ENCODE measurements at places on chromosomes 16 and 17.

GRCh38 chr16:89073346-89074071 lies 20.1 kb upstream of the ACSF3 start:
- no peak for DNase-seq

GRCh38 chr16:86085161-86085611 lies 186.2 kb downstream of the IRF8 start:
- no peak for DNase-seq

DNA sequence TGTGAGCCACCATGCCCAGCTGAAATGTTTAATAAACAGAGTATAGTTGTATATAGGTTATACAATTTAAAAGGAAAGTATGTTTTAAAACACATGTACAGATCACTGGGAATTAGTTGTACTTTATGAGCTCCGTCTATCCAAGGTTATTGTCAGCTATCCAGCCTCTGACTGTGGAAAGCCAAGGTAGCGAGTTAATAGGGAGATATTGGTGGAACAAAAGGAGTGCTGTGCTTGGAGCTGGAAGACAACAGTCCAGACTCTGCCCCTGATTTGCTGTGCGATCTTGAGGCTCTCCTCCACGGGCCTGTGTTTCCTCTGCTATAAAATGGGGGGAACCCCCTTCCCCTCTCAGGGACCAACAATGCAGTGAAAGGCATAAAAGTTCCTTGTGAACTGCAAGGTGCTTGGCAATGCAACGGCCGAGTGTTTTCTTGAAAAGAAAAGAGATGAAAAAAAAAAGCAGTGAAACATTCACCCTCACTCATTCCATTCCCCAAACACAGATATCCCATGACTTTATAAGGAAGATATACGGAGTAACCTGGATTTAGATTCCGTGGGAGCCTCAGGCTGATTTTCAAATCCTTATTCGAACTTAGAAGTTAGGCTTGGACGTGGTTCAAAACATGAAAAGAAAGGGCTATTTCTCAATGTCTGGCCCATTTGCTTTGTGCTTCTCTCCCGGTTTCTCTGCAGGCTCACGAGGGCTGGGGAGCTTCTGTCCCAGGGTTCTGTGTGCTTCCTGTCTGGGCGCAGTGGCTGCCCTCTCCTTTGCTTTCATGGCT lies 34.1 kb downstream of the CUEDC1 start:
- no peak for DNase-seq

- DNase-seq, result no peak
Measured at GRCh38 chr16:9661336-9662017, 520.8 kb downstream of the GRIN2A start.

DNA sequence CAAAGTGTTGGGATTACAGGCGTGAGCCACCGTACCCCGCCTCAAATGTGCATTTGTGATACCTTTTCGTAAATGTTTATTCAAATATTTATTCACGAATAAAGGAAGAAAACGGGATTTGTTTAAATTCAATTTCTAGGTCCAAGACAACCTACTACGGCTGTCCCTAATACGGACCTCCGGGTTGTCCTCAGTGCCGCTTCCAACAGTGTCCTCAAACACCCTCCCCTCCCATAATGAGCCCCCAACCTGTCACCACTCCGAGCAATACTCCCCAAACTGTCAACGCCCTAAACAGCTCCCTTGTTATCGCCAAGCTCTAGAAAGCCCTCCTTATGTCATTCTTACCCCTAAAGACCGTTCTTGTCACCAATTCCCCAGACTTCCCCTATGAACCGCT lies 539 bp upstream of the GABARAPL2 start:
- no peak for DNase-seq

- peak; percentile 11 for DNase-seq
Measured at GRCh38 chr16:10180771-10181163, 1.5 kb downstream of the GRIN2A start.

DNA sequence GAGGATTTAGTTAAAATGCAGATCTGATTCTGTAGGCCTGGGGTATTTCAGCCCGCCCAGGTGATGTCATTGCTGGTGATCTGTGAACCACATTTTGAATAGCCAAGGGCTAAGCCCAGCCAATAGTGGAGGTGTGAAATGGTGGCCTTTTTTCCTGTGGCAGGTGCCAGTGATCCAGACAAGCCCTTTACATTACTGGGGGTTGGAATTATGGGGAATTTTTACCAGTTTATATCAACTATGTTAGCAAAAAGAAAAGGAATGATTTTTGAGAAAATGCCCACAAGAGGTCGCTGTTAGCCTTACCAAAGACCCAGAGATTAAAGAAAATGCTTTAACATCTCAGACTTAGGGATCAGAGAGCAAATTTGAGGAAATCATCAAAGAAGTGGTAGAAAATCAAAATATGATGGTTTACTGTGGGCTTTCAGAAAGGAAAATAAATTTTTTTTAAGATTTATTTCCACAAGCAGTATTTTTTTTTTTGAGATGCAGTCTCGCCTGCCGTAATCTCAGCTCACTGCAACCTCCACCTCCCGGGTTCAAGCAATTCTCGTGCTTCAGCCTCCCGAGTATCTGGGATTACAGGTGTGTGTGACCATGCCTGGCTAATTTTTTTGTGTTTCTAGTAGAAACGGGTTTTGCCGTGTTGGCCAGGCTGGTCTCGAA lies 3.9 kb downstream of the VPS35L start:
- peak; percentile 2 for DNase-seq

GRCh38 chr16:24834459-24835335 lies 11.1 kb upstream of the SLC5A11 start:
- no peak for DNase-seq

DNA sequence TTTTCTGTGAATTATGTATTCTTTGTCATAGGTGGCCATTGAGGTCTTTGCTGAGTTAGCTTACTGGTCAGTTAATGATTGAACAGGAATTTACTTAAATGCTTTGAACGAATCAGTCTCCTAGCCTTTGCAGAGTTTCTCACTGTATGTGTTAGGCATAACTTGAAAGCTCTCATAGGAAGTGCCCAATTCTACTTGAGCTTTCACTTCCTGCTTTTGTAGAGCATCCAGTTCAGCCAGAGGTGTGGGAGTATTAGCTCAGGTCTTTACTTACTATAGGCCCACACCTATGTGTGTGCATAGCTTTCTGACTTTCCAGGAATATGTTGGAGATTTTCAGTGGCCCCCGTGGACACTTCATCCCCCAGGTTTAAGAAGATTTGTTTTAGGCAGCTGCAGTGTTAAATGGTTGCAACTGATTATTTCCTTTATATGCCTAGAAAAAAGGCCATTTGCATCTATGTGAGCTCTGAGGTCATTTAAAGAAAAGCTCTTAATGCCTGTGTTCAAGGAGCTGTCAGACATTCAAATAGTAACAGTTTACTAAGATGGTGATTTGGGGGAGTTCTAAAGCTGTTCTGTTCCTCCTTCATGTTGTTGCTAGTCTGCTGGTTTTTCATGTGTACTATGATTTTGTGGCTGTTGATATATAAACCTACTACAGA lies 62.3 kb downstream of the PHKB start:
- DNase-seq, result no peak

DNA sequence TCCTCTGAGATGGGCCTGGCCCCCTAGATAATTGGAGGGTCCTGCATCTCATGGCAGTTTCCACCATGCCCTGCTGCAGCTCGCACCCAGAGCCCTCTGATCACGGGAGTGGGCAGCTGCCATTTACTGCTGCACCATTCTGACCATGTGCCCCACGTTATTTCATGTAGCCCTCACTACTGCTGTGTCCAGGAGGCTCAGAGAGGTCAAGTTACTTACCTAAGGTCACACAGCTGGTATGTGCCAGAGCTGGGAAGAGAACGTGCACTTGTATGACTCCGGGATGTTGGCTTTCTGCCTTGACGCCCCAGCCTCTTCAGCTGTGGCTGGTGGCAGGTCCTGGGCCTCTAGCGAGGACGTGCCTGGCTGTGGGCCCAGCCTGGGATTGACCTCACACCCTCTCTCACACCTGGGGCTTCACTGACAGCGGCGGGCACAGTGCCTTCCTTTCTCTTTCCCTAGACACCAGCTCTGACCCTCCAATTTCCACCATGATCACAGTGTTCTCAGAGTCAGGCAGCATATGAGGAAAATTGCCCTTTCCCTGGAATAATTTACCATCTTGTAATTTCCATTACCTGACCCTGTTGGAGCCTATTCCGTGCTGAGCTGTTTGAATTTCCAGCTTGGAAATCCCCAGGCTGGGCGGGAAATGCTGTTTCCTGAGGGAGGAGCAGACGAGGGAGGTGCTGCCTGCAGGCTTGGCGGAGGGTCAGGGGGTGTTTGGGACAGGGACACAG lies 18.5 kb upstream of the DOC2B start:
- no peak for DNase-seq

- no peak for DNase-seq
Measured at GRCh38 chr17:78940708-78941107, 15.5 kb upstream of the TIMP2 start.

- no peak for DNase-seq
Measured at GRCh38 chr17:882827-883585, 96.6 kb downstream of the NXN start.

GRCh38 chr16:49023050-49023449 lies 258.6 kb downstream of the CBLN1 start:
- no peak for DNase-seq

DNA sequence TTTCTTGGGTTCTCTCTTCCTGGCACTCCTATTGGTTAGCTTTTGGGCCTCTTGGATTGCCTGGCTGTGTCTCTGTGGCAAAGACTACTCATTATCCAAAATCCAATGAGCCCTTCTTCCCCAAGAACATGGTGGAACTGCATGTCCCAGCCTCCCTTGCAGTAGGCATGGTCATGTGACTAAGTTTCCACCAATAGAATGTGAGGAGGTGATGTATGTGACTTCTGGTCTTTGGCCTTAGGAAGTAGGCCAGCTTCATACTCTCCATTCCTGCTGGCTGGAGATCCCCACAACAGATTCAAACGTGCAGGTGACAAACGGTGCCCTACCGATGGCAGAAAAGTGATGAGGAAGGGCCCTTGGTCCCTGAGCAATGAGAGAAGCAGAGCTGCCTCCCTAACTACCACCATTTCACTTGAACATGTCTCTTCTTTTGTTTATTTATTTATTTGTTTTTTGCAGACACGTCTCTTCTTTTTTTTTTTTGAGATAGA lies 17.3 kb upstream of the SPN start:
- DNase-seq, result no peak

DNA sequence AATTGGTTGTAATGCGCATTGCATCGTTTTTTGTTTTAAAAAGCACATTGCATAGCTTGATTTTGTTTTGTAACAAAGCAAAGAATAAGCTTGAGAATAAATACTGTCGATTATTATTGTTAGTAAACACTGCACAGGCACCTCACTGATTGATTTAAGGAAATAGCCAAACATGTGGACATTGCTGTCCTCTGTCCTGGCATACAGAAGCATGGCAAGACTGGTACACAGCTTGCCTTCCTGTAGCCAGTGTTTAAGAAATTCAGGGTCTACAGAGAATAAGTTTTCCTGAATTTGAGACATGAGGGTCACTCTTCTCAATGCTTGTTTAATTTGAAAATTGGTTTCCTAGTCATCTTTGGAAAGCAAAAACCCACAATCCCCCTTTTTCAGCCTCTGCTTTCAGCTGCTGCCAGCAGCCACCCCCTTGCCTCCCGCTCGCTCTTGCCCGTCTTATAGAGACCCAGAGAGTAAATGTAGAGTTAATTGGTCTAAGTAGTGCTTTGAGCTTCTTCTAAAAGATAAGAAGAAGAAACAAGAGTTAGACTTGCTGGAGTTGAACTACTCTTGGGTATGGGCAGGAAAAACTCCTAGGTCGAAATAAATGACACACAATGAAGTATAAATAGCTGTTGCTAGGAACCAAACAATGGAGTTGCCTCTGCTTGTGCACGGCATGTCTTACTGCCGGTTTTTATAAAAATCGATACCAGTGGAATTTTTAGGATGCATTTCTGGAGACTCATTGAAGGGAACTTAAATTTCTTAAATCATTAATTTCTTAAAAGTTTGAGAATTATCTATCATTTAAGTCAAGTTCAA lies 116.6 kb downstream of the MRTFB start:
- DNase-seq, result no peak

GRCh38 chr17:28746611-28747050 lies 2.8 kb downstream of the TRAF4 start:
- DNase-seq, result no peak

DNA sequence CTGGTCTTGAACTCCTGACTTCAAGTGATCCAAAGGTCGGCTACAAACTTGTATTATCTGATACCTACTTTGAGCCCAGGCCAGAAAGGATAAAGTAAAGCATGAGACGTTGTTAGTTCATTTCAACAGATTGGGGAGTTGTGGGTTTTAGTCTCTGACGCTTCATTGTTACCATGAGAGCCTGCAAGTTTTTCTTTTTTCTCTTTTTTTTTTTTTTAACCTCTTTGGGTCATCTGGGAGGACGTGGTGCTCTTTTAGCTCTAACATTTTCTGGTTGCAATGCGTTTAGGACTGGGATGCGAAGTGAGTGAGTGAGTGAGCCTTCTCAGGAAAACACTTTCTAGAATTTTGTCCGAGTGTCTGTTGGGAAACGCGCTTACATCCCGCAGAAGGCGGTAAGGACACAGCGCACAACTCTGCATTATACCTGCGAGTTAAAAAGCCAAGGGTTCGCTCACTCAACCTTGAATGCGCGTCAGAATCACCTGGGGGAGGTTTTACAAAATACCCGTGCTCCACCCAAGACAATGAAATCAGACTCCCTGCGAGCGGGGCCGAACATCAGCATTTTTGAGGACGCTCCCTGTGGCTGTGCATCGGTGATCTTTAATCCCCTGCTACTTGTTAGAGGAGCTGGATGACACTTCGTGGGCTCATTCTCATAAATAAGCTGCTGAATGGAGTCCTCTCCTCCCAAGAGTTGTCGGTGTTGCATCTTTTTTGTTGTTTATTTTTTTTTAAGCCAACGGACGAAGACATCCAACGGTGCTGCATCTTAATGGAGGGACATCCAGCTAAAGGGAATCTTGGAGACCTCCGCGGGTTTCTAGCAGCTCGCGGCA lies 629 bp upstream of the RNF135 start:
- no peak for DNase-seq

DNA sequence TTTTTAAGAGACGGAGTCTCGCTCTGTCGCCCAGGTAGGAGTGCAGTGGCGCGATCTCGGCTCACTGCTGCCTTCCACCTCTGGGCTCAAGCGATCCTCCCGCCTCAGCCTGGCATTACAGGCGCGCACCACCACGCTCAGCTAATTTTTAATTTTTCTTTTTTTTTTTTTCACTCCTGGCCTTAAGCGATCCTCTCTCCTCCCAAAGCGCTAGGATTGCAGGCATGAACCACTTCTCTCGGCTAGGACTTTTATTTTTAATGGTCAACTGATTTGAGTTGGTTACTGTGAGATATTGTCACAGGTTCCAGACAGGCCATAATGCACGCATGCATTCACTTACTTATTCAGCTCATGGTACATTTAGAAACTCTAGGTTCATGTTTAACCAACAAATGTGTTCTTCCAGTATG lies 888 bp downstream of the PIGW start:
- no peak for DNase-seq

DNA sequence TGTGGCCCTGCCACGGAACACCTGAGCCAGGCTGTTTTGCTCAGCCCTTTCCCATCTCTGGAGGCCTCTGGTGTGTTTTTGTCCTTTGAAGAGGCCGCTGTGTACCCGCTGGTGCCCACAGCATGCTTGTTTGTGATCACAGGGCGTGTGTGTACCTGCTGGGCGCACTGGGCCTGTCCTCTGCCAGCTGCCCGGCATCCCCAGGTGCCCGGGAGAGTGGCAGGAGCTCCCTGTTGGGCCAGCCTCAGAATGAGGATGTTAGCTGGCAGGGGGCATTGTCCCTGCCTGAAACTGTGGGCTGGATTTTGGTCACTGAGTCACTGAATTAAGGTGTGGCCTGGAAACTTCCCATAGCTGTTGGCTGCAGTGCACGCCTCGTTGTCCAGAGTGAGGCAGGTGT lies 31.1 kb downstream of the BAIAP2 start:
- no peak for DNase-seq
